ENCODE measurements at places on chromosomes 3 and 15.

GRCh38 chr3:7779331-7779730, 722.3 kb upstream of the LMCD1 start:
- DNase-seq, result no peak

DNA sequence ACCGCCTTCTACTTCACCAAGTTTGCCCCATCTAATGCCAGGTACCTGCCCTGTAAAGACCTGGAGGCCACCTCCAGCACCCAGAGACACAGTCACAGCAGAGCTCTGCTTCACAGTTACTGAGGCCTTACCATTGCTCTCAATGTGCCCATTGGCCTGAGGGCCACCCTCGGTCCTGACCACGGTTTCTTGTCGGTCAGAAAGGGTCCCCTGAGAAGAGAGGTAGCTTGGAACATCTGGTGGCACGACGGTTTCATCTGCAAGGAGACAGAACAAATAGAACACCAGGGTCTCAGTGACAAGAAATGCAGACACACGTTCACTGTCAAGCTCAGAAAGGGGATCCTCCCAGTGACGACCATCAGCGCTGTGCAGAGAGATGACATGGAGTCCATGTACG, 118.7 kb downstream of the LRIG1 start:
- no peak for DNase-seq

GRCh38 chr3:170488802-170489201, 70.1 kb downstream of the CLDN11 start:
- no peak for DNase-seq

GRCh38 chr3:134427400-134428111, 53.3 kb upstream of the AMOTL2 start:
- no peak for DNase-seq

GRCh38 chr15:89591834-89592233, 16.6 kb downstream of the TICRR start:
- DNase-seq, result no peak

All from renal pelvis (tissue), 12 donors.